Pancreas (tissue), 10 donors: ENCODE measurements at places on chromosomes 16 and 17. TPM values are rescaled to one million over a fixed set of nuclear protein-coding genes. Genes with fewer than 3 reads are reported as not detected.

DNA sequence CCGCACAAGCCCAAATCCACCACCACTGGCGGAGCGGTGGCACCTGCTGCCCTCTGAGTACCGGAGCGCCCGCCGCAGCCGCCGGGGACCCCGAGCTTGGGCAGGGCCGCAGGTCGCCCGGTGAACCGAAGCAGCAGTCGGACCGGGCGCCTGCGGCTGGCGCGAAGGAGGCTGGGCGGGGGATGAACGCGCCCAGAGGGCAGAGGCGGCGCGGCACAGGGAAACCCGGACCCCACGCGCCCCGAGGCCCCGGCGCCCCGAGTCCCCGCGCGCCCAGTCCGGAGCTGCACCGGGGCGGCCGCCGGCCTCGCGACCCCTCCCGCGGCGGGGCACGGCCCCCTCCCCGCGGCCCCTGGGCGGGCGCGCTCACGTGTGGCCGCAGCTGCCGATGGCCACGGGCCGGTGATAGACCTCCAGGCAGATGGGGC, 393 bp downstream of the RNF166 start:
- H3K27me3 ChIP-seq: no peaks in the 10 kb centered on the region
- H3K4me1 ChIP-seq: no peaks in the 10 kb centered on the region
- H3K27ac ChIP-seq: peak overlapping the region; percentile 64
- H3K36me3 ChIP-seq: no peaks in the 10 kb centered on the region
- no peak for DNase-seq

GRCh38 chr17:74599448-74599939, 7.4 kb upstream of the CD300LD start:
- H3K4me3 ChIP-seq: no peak overlapping the region
- H3K27me3 ChIP-seq: no peaks in the 10 kb centered on the region
- H3K36me3 ChIP-seq: no peaks in the 10 kb centered on the region

- H3K27me3 ChIP-seq: no peaks in the 10 kb centered on the region
- no peaks in the 10 kb centered on the region for H3K4me1 ChIP-seq
- no peak overlapping the region for H3K27ac ChIP-seq
- no peak overlapping the region for H3K4me3 ChIP-seq
- no peaks in the 10 kb centered on the region for H3K36me3 ChIP-seq
These were observed 13.3 kb downstream of the ST6GALNAC2 start for GRCh38 chr17:76572201-76572910.

GRCh38 chr16:31694461-31694860, 166.8 kb downstream of the AHSP start:
- no peaks in the 10 kb centered on the region for H3K36me3 ChIP-seq
- no peaks in the 10 kb centered on the region for H3K27me3 ChIP-seq

- no peak overlapping the region for H3K27ac ChIP-seq
- peaks cover 5% of the 10 kb centered on the region for H3K4me1 ChIP-seq
- H3K36me3 ChIP-seq: no peaks in the 10 kb centered on the region
- no peak overlapping the region for H3K4me3 ChIP-seq
- no peak for DNase-seq
These were observed 179.3 kb upstream of the CIBAR2 start for GRCh38 chr16:85291302-85292148.

DNA sequence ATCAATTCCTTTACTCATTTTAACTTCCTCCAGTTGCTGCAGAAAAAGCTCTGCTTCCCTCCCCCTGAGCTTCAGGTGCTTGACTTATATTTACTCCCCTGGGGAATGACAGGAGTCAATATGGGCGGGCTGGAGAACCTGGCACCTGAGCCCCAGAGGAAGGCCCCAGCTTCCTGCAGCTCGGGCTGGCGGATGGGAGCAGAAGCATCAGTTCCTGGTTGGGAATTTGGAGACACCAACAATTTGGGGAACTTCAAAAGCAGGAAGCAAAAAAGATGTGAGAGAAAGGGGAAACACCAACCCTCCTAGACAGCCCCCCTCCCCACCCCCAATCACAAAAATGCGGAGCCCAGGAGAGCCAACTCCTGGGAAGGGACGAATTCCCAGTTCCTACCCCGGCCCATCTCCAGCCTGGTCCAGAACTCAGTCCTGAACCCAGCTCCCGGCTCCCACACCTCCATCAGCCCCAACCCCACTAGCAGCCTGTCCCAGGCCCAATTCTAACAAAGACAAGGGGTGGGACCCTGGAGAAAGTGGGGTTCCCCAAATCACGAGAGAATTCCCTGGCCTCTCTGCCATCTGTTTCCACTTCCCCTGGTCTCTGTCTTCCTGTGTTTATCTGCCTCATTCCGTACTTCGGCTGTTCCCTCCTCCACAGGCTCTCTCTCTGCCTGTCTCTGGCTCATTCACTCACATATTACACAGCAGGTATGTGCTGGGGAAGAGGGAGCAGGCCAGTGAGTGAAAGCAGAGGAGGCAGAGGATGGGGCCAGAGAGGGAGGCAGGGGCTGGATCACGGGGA, 16.2 kb upstream of the ASGR2 start:
- H3K4me3 ChIP-seq: no peak overlapping the region
- H3K27ac ChIP-seq: no peak overlapping the region
- no peaks in the 10 kb centered on the region for H3K27me3 ChIP-seq
- no peaks in the 10 kb centered on the region for H3K36me3 ChIP-seq
- DNase-seq: no peak

- H3K27me3 ChIP-seq: no peaks in the 10 kb centered on the region
- H3K27ac ChIP-seq: no peak overlapping the region
- H3K4me1 ChIP-seq: peaks cover 10% of the 10 kb centered on the region
- no peak overlapping the region for H3K4me3 ChIP-seq
These were observed 12.8 kb downstream of the ANKRD40CL start for GRCh38 chr17:50754521-50754920.

DNA sequence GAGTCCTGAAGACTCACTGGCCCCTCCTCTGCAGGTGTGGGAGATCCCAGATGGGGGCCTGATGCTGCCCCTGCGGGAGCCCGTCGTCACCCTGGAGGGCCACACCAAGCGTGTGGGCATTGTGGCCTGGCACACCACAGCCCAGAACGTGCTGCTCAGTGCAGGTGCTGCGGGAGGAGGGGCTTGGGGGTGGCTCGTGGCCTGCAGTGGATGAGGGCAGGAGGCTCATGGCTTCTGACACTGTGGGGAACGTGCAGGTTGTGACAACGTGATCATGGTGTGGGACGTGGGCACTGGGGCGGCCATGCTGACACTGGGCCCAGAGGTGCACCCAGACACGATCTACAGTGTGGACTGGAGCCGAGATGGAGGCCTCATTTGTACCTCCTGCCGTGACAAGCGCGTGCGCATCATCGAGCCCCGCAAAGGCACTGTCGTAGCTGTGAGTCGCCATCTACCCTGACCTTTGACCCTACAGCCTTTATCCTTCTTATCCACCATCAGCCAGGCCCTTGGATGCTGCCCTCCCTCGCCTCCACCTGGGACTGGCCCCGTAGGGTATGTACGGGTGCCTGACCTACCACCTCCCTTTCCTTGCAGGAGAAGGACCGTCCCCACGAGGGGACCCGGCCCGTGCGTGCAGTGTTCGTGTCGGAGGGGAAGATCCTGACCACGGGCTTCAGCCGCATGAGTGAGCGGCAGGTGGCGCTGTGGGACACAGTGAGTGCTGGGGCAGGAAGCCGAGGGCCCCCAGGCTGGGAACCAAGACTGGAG, 3.6 kb downstream of the CORO1A start:
- no peaks in the 10 kb centered on the region for H3K36me3 ChIP-seq
- H3K27ac ChIP-seq: no peak overlapping the region
- no peaks in the 10 kb centered on the region for H3K27me3 ChIP-seq

DNA sequence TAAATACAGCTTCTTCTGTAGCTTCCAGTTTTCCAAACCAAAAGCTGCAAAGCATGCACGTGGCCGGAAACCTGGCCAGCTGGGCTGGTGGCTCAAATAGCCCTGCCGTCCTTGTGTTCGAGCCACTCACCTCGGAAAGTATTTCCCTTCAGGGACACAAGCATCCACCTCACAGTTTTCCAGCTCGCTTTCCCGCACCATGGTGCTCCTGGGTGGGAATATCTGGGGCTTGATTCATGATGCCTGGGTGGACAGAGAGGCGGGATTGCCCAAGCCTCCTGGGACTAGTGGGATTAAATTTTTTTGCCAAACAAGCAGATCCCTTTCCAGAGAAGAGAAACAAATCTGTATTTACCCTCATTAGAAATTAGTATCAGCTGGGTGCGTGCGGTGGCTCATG, 7.1 kb upstream of the MVD start:
- H3K27ac ChIP-seq: no peak overlapping the region
- no peaks in the 10 kb centered on the region for H3K4me1 ChIP-seq
- H3K27me3 ChIP-seq: no peaks in the 10 kb centered on the region
- no peak overlapping the region for H3K4me3 ChIP-seq

The PRR29 gene
- 0.46 TPM for polyA plus RNA-seq

The SDF2 gene
- 16.6 TPM for polyA plus RNA-seq

The ASB16 gene
- polyA plus RNA-seq: 2.9 TPM

The ZSCAN10 gene
- polyA plus RNA-seq: not detected

The VTN gene
- 14.6 TPM for polyA plus RNA-seq
